H54 (cell line): ENCODE measurements at places on chromosomes 12 and 14.

- no peak for DNase-seq
Measured at GRCh38 chr12:12717586-12718380, 615 bp downstream of the CDKN1B start.

DNA sequence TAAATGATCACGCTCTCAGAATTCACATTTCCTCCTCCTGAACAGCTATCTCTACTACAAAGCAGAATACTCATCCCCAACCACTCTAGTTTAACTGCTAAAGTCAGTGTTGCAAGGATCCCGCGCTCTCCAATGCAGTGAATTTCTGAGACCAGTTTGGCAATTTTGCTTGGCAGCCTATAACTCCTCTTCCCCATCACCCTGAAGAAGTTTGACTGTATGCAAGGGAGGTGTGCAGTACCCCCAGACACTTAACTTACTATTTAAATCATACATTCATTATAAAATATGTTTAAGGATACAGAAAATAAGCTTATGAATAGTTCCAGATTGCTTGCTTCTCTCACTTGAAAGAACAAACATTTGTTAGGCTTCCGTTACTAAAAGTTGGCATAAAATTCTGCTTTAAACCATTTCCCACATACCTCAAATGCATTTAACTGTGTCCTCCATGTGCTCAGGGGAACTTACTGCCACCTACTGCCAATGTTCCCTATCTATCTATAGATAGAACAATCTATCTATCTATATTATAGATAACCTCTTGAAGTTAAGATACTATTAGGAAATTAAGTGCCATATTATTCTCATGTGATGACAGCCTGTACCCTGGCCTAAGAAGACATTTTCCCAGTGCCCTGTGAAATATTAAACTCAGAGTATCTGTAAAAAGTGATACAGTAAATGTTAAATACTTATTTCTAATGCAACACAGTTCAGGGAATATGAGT, 2.4 kb downstream of the LGR5 start:
- no peak for DNase-seq

DNA sequence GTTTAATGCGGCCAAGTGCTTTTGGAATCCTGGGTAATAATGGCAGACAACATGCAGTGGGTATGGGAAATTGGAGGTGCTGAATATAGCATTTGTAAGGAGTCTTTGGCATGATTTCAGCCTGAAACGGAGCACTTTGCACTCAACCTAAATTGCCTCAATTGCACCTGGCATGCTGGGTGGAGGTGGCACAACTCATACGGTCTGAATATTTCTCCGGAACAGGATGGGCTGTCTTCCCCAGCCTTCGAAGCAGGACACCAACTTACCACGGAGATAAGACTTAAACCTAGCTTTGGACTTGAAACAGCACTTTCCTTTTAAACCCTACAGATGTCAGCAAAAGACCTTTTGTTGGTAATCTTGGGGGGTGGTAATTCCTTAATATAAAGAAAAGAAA, 153.7 kb upstream of the SRRM4 start:
- no peak for DNase-seq

- DNase-seq: no peak
Measured at GRCh38 chr12:93315907-93316622, 61.7 kb upstream of the NUDT4 start.

GRCh38 chr12:120528861-120529525, at the start of gene COQ5:
Gene COQ5, minus strand, starts transcription at chr12:120529158. Its CDS starts 17 bp downstream, at chr12:120529141.
- peak; percentile 67 for DNase-seq
